Activated T-cell treated with anti-CD3 and anti-CD28 coated beads for 24 hours (primary cell): ENCODE measurements at places on chromosomes 1 and 21.

DNA sequence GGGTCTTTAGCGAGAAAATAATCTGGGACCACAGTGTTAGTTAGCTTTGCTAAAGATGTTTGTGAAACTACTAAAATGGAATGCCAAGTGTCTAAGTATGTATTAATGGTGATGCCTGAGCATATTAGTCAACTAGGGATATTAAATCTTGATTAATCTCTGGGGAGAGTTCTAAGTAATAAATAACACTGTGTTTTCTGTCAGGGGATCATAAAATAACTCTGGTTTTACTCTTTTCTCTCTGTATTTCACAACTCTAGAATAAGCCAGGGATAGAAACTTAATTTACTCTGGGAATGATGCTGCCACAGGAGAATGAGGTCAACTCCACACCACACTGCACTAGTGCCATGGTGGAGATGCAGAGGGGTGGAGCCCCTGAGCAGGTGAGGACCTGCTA, 399.2 kb downstream of the PTBP2 start:
- no peak for DNase-seq

GRCh38 chr1:167635941-167636340, 5.9 kb downstream of the RCSD1 start:
- no peak for DNase-seq

- no peak for DNase-seq
These were observed 2.0 kb downstream of the AHDC1 start for GRCh38 chr1:27601771-27602461.

DNA sequence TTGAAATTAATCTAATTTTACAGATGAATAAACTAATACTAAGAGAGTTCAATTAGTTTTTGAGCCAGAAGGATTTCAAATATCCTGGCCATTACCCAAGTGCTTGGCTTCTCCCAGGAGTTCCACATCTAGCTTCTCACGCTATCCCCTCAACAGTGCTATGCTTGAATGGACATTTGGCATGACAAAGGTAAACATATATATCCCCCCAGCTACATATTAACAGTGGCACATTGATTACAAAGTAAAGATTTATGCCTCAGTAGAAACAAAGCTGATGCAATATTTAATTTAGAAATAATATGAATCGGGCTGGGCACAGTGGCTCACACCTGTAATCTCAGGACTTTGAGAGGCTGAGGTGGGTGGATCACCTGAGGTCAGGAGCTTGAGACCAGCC, 434.6 kb upstream of the PRMT6 start:
- DNase-seq: no peak

GRCh38 chr1:245330951-245331350, 176.2 kb downstream of the KIF26B start:
- DNase-seq: no peak

DNA sequence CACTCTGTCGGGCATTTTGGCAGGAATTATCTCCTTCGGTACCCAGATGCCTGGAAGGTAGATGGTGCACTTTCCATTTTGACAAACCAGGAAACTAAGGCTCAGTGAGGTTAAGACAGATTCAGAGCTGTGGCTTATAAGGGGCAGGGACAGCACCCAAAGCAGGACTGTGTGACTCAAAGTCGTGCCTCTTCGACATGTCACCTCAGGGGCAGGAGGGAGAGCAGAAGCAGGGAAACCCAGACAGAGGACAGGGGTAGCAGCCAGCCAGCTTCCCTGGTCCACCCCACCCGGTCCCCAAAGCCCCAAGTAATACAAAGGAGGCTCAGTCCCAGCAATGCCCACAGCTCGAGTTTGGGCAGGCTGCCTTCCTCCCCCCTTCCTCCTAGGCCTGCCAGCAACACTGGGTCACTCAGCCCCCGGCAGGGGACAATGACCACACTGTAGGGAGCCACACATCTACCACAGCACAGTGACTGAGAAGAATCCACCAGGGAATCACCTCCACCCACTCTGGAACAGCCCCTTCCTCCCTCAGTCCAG, 2.5 kb downstream of the RHOC start:
- no peak for DNase-seq

- DNase-seq: no peak
These were observed 54.5 kb downstream of the ATP1B1 start for GRCh38 chr1:169160845-169161495.

DNA sequence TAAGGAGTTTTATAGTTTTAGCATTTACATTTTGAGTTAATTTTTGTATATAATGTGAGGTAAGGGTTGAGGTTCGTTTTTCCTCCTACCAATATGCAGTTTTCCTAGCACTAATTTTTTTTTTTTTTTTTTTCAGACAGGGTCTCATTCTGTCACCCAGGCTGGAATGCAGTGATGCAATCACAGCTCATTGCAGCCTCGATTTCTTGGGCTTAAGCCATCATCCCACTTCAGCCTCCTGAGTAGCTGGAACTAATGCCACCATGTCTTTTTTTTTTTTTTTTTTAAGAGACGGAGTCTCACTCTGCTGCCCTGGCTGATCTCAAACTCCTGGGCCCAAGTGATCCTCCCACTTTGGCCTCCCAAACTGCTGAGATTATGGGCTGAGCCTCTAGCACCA, 2.5 kb upstream of the UBASH3A start:
- no peak for DNase-seq

DNA sequence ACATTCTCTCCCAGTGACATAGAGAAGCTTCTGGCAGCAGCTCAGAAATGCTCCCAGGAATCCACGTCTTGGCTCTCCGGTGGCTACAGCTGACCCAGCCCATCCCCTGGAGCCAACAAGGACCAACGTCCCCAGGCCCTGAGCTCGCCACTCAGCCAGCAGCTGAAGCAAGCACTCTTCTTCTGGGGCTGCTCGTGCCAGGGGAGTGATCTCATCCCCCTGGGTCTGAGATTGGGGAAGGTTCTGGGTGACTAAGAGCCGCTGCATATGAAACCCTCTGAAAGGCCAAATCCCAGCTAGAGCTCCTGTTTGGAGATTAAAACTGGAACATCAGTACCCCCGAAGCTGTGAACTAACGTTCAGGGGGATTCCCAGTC, 487.9 kb downstream of the NPHP4 start:
- no peak for DNase-seq
